ENCODE measurements at places on chromosomes 1 and 21.

DNA sequence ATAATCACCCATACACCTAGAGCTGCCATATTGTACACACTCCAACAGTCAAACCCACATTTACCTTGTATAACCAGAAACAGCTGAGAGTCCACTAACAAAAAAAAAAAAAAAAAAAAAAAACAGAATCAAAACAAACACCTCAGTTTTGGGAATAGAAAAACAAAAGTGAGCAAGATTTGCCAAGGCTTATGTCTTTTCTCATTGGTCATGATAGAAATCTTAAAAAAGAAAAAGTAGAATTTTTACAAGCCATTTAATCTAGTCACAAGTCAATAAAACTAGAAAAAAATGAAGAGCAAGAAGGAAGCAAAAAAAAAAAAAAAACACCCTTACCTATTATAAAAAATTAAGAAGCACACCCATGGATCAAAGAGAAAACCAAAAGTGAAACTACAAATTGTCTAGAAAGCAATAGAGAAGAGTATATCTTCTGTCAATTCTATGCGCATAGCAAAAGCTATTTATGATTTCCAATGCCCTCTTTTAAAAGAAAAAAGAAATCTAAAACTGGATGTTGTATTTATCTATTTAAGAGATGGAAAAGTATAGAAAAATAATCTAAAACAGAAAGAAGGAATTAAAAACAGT lies 113.2 kb upstream of the GALNT2 start:
- DNase-seq, result no peak

- no peak for DNase-seq
These were observed 143.0 kb downstream of the CAMTA1 start for GRCh38 chr1:6928106-6928885.

DNA sequence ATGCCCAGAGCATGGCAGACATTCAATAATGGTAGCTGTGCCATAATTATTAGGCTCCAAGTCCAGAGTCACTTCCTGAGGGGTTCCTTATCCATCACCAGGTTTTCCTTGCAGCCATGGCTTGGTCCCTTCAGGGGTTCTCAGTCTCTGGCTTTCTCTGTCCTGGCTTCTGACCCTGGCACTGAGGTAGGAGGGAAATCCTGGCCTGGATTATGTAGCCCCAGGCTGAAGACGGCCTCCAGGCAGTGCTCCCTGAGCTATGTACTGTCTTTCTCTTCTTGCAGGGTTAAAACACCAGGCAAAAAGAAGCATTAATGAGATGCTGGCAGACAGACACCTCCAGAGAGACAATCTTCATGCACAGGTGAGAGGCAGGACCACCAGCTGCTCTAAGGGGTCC lies 9.5 kb upstream of the PADI3 start:
- peak; percentile 48 for DNase-seq

GRCh38 chr1:10232163-10232562 lies 21.8 kb downstream of the KIF1B start:
- no peak for DNase-seq

DNA sequence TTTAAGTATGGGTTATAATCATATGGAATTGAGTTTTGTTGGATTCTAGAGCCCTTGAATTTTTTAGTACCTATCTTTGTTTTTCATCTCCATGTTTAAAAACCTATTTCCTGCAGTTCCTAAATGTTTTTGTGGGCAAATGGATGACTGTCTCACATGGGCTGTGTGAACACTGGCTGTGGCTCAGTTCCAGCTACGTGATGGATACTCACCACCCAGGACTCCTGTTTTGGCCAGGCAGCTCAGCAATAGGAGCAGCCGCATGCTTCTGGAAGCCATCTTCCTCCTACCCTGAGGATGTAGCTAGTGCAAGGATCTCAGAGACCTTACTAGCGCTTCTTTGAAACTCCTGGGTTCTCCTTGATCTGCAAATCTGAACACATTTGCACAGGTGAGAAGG lies 2.8 kb downstream of the REG4 start:
- peak; percentile 13 for DNase-seq

DNA sequence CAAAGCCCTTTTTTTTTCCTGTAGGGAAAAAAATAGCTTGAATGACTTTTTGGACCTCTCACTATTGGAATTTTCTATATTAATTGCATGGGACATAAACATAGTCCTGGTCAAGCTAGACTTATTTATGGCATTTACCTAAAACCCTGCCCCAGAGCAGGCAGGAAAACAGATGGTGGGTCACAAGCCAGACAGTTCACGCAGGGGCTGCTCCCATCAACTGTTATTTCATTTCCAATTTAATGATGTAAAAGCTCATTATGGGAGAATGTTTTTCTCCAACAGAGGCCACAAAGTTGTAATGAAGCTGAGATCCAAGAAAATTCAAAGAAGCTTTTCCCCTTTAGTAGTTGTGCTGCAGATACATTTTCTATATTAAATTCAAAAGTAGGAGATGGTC lies 99.2 kb downstream of the SGIP1 start:
- no peak for DNase-seq

All from HS-5 (cell line).